ENCODE measurements at places on chromosomes 16 and 17.
A peak's percentile ranks its signal among the peaks of the same experiment; 100 is the strongest.

GRCh38 chr16:84475643-84476240 lies 28.7 kb downstream of the MEAK7 start:
- no peak for DNase-seq

DNA sequence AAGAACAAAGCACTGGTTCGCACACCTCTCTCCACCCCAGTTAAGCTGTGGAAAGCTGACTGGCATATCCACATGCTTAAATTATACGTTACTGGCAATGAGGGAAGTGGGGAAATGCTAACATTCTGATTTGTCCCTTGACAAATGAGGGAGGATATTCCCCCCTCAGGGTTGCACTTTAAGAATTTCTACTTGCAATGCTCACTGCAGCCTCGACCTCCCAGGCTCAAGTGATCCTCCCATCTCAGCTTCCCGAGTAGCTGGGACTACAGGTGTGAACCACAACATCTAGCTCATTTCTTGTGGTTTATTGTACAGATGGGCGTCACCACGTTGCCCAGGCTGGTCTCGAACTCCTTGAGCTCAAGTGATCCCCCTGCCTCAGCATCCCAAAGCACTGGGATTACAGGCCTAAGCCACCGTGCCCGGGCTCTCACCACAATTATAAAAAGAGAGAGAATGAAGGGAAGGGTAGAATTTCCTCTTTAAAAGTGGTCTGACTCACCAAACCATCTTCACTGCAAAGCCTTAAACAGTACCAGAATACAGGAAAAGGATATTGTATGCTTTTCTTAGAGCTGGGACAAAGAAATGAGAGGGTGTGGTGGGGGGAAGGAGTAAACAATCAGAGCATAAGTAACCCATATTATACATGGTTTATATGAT lies 38.9 kb downstream of the KANSL1 start:
- DNase-seq: no peak

DNA sequence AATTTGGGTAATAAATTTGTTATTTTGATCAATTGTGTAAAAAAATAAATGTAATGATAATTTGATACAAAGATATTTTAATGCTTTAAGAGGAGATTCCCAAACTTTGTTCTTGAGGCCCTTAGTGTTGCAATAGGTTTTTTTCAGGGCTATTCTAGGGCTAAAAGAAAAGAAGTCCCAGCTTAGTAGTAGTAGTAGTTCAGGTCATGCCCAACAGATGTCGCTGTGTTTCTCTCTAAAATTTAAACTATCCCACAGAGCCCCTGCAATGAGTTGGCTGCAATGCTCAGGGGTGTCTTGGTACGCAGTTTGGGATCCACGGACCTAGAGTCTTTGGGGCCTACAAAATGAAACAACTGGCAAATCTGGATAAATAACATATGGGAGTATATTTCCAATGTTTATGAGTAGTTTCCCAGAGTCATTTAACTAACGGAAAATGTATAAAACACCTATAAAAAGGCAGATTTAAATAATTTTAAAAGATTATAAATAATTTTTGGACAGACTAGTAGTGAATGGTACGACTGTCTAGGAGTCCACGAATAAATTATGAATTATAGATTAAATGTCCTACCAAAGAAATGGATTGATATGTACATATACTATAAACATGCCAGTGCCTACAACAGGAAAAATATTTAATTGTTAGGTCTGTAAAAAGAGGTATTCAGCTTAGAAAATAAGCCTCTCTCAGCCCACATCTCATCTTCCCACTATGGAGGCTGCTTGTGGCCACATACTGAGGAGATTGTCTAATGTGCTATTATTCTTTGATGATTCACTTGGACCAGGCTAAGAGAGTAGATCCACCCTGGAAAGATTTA lies 228.5 kb upstream of the PMFBP1 start:
- DNase-seq: peak; percentile 51

DNA sequence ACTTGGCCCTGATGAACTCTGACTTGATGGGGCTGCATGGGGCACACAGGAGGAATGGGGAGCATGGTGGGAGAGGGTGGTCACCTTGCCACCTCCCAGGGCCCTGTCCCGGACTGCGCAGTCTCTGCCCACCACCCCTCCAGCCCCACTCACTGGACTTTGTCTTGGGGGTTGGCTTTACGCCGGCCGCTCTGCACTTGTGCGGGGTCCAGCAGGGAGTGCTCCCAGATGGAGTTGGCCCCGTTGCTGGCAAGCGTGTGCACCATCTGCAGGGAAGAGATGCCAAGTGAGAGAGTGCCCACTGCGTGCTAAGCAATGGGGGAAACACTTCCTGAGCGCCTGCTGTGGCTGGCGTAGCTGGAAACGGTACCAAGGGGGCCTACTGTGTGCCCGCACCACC lies 6.7 kb downstream of the GIT1 start:
- DNase-seq: no peak

- DNase-seq: no peak
Observed at GRCh38 chr17:16943541-16944333, 28.2 kb downstream of the TNFRSF13B start.

- DNase-seq: peak; percentile 81
Observed at GRCh38 chr16:87853411-87854052, 15.8 kb downstream of the SLC7A5 start.

GRCh38 chr17:31275116-31275515 lies 21.9 kb downstream of the OMG start:
- DNase-seq: no peak

- no peak for DNase-seq
Observed at GRCh38 chr17:81221371-81221841, 1.4 kb downstream of the CEP131 start.

GRCh38 chr16:67964477-67965131 lies 3.8 kb downstream of the SLC12A4 start:
- no peak for DNase-seq

- no peak for DNase-seq
Observed at GRCh38 chr17:1941272-1942065, 83.7 kb downstream of the RTN4RL1 start.

- no peak for DNase-seq
Observed at GRCh38 chr17:17906418-17907215, 65.6 kb downstream of the TOM1L2 start.

- DNase-seq: no peak
Observed at GRCh38 chr17:75182319-75182568, 515 bp downstream of the SUMO2 start.

- DNase-seq: peak; percentile 96
Observed at GRCh38 chr17:4554997-4555799, at the start of gene MYBBP1A. Gene MYBBP1A (minus strand): TSS chr17:4555384. CDS start chr17:4555324, 60 bp downstream.
